Suppressor macrophage treated with lipopolysaccharide for 4 hours (primary cell): ENCODE measurements at places on chromosomes 13 and 19.

GRCh38 chr13:29457299-29457698 is 138.2 kb downstream of the SLC7A1 start:
- DNase-seq, result no peak

DNA sequence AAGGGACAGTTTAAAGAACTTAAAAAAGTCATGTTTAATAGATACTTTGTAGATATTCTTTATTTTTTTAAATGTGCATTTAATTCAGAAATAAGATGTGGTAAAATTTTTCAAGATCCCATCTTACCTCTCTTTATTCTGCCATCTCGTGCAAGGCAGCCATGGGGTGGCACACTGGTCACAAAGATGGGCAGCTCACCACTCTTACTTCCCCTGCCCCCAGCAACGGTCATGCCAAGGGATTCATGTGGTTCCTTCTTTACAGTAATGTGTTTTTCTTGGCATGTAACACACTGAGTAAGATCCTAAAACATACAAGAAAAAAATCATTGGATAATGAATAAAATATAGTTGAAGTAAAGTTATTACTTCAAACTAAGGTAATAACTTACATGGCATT is 64.2 kb downstream of the LNX2 start:
- peak; percentile 46 for DNase-seq

DNA sequence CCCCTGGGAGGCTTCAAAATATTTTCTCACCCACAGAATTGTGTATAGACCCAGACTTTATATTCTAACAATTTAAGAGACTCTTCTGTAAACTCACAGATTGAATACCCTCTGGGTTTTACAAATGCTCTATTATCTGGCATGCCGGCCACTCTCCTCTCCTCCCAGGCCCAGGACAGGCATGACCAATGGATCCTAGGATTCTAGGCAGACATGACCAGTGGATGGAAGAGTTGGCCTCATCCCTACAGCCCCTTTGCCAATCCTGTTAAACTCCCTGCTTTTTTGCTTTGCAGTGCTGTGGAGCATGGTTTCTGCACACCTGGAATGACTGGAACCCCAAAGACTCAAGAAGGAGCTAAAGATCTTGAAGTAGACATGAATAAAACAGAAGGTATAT is 5.8 kb downstream of the ACSBG2 start:
- no peak for DNase-seq

GRCh38 chr13:34623331-34623730 is 318.7 kb upstream of the NBEA start:
- no peak for DNase-seq

GRCh38 chr19:4976401-4977298 is 7.7 kb downstream of the KDM4B start:
- DNase-seq, result peak; percentile 96

GRCh38 chr13:41782086-41782485 is 178.8 kb downstream of the VWA8 start:
- DNase-seq, result no peak

- DNase-seq, result no peak
Measured at GRCh38 chr13:82439159-82439904, 1442.9 kb downstream of the SLITRK1 start.

DNA sequence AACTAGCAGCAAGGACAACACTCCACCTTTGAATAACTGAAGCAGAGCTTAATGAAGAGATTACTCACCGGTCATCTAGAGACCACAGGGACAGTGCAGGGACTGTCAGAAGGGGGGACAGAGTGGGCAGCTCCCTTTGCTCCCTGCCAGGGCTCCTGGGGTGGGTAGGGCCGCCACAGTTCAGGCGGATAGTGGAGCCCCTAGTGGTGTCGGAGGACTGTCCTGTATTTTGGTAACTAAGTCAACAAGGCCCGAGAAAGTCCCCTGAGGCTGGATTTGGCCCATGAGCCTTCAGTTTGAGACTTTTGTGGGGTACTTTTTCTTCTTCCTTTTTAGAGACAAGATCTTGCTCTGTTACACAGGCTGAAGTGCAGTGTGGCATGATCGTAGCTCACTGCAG is 44.6 kb downstream of the GJA3 start:
- DNase-seq, result no peak

- no peak for DNase-seq
Measured at GRCh38 chr13:44199627-44200207, 173.9 kb upstream of the SERP2 start.

DNA sequence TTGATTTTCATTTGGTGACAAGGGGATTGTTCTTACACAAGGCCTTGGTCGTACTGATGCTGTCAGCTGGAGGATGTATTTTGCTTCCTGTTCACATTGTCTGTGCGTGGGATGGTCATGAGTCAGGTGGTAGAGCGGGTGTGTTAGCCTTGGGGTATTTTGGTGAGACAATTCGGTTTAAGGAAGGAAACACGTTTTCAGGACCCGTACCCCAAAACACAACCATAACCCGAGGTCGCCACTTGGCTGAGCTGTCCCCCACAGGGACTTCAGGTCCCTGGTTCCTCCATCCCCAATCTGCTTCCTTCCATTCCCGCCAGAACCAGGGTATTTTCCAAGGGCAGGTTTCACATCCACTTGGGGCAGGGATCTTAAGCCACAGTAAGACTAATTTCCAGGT is 15.0 kb downstream of the MYO9B start:
- peak; percentile 95 for DNase-seq

- DNase-seq, result no peak
Measured at GRCh38 chr19:1217366-1217765, 11.8 kb downstream of the STK11 start.

GRCh38 chr13:60075850-60076249 is 87.9 kb downstream of the DIAPH3 start:
- DNase-seq, result no peak

DNA sequence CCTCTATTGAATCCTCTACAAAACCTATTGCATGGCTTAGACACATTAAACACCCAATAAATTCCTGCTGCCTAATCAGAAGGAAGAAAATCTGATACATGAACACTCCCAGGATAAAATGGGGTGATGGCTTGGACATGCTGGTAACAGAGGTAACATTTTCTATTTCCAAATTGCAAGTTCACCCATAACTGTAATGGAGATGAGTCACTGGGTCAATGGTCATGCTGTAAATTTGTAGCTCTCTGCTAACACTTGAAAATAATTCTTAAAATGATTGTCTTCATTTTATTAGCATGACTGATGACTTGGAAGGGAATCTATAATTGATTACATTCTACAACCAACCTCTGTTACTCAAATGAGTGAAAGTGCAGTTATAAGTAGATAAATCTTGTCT is 434.1 kb downstream of the FGF14 start:
- no peak for DNase-seq

DNA sequence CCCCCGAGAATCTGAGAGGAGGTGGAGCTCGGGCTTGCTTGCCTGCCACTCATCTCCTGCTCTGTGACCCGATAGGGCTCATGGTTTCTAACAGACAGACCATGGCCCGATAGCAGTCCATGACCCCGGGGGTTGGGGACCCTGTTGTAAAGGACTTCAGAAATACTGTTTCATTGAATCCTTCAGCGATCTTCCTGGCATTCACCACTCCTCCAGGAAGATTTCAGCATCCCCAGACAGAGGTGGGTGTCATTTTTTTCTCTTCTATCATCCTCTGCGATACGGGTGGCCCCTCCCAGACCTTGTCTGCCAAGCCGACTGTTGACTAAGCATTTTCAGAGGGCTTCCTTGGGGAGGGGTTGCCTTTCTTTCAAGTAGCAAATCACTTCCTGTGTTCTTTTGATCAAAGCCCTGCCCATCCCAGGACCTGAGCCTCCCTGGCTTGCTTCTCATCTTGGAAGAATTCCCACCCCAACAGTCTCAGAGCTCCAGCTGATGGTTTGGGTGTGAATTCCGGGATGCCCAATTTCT is 1.7 kb downstream of the MYO1F start:
- peak; percentile 39 for DNase-seq

DNA sequence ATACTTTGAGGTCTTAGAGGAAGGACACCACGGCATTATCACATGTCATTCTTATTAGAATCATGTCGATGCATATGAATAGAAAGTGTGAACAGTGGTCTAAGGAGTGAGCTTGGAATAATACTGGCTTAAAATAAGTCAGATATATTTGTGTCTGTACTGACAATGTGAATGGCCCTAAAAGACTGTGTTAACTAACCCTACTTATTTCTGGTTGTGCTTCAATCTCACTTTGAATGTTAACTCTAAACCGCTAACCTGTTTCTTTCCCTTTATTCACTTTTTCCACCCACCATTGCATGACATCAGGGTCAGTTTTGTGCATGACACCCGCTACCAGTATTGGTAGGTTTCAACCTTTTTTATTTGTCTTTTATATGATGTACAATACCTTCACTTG is 69.1 kb upstream of the RAP2A start:
- no peak for DNase-seq

GRCh38 chr19:11339254-11340098 is at the start of gene RAB3D:
Gene RAB3D (minus strand): TSS chr19:11339657. CDS start chr19:11337399, 2,258 bp downstream.
- DNase-seq, result peak; percentile 92

DNA sequence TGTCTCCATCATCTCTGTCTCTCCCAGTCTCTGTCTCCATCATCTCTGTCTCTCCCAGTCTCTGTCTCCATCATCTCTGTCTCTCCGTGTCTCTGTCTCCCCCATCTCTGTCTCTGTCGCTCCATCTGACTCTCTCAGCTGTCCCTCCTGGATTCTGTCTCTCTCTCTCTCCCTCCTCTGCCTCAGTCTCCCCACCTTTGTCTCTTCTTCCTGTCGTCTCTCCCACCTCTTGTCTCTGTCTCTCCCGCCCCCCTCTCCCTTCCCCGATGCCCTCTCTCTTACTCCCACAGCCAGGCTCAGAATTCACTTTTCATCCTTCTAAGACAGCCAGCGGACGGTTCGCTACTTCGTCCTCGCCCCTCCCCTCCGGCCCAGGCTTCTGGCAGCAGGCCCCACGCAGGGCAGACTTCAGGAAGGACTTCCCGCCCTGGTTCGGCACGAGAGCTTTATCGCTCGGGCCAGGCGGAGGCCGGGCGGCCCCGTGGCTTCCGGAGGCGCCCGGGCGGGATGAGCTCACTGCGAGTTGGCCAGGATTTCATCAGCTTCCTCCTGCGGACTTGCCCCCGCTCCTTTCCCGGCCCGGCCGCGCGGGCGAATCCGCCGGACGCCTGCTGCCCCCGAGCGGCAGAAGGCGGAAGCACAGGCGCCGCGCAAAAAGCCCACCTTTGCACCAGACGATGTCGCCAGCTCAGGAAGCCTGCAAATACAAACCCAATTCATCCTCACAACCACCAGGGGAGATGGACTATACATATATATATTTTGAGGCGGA is 12.4 kb upstream of the CCDC9 start:
- peak; percentile 98 for DNase-seq

DNA sequence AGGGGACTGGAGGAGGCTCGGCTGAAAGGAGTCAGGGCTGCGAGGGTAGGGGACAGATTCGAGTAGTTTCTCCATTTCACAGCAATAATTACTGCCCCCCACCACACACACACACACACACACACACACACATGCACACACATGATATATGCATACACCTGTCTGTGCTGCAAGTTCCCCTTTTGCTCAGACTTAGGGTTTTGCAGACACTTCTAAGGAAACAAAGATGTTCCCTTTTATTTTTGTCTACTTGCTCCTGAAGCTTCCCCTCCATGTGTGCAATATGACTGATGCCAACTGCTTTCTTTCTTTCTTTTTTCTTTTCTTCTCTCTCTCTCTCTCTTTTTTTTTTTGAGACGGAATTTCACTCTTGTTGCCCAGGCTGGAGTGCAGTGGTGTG is 13.4 kb downstream of the MBD3L2B start:
- no peak for DNase-seq

DNA sequence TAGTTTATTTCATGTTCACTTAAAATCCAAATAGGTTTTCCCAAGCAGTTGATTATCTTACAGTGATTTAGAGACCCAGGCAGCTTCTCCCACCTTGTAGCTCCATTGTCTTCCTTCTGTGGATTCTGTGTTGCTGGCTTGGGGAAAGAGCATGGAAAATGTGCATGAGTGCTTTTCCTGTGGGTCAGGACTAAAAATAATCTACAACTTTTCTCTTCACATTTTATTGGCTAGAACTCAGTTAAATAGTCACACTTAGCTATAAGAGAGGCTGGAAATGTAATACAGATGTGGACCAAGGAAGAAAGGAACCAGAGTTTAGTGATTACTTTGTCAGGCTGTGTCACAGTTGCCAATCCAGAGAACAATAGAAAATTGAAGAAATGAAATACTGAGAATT is 198.8 kb downstream of the NBEA start:
- no peak for DNase-seq

GRCh38 chr13:50393628-50394027 is 378.4 kb downstream of the KCNRG start:
- no peak for DNase-seq

GRCh38 chr13:24671386-24672113 is 8.7 kb upstream of the ATP12A start:
- DNase-seq, result peak; percentile 62

GRCh38 chr19:55669418-55670279 is 5.4 kb upstream of the EPN1 start:
- no peak for DNase-seq

DNA sequence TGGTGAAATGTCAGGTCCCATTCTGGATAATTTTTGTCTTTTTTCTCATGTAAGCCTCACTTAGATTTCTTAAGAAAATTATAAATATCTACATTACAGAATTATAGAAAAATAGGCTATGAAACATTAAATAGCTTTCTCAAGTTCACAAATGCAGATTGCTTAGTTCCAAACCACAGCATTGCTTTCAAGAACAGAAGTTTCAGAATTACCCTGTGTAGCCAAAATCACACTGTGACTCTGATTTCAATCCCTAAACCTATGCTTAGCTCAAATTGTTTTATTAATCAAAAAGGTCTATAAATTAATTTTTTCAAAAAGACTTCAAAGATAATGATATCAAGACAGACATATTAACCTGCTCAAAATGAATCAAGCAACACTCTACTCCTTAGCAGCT is 881.2 kb upstream of the PCDH20 start:
- no peak for DNase-seq

DNA sequence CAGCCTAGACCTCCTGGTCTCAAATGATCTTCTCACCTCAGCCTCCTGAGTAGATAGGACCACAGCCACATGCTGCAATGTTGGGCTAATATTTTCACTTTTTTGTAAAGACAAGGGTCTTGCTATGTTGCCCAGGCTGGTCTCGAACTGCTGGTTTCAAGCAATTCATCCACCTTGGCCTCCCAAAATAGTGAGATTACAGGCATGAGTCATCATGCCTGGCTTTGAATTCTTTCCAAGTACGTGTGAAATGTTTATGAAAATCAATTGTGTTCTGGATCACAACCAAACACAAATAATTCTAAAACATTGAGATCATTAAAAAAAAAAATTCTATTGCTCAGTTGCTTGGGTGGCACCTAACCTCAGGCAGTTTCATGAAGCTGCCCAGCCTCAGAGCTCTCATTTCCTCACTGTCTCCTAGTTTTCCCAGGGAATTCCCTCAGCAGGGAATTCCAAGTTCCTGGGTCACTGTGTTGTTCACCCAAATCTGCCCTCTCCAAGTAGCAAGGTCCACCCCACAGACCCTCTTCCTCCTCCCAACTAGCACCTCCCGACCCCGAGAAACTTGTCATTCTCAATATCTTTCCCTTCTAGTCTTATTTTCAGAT is 44.8 kb downstream of the ING1 start:
- no peak for DNase-seq

DNA sequence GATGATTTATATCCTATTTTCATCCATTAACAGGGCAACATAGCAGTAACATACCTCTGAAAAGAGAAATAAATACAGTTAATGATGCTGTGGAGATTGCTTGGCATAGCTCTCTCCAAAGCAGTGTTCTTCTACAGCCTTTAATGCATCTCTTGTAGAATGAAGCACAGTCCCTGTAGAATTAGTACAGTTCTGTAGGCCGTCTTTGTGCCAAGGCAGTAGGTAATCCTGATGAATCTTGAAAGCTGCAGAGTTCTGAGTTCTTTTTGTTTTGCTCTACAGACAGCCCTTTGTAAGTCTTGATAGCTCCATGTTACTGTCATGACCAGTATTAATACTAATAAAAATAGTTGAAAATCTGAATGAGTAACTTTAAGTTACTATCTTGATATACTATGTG is 184.2 kb downstream of the MAB21L1 start:
- no peak for DNase-seq
